ENCODE measurements at places on chromosomes 12 and 14.

DNA sequence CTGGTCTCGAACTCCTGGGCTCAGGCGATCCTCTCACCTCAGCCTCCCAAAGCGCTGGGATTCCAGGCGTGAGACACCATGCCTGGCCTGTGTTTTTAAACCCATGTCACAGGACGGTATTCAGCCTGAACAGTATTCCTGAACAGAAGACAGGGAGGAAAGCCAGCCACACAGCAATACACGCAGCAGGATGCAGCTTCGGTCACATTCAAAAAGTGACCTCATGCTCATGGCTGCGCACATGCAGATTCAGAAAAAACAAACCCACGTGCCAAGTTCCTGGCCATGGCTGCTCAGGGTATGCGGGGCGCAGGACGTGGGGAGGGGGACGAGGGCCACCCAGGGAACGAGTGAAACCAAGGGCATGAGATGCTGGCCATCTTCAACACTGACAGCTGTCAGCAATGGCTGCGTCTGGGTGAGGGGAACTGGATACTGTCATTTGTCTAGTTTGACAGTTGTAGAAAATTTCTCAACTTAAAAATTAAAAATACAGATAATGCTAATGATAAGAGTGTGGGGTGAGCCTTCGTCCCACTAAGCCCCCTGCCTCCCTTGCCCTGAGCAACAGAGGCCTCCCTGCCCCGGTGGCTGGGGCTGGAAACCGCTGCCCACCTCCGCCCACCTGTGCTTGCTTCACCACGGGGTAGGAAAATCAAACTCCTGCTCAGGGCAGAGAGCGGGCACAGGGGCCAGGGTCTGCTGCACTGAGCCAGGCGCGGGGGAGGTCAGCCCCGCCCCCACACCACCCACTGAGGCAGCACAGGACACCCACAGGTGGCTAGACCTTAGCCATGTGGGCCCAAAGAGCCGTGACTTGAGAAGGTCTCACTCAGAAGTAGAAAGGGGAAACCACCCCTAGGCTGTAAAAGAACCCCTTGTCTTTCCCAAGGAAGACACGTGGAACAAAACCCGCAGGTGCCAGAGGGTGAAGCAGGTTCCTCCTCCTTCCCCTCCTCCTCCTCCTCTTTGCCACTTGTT, 84.2 kb downstream of the SCARB1 start:
- DNase-seq: no peak

DNA sequence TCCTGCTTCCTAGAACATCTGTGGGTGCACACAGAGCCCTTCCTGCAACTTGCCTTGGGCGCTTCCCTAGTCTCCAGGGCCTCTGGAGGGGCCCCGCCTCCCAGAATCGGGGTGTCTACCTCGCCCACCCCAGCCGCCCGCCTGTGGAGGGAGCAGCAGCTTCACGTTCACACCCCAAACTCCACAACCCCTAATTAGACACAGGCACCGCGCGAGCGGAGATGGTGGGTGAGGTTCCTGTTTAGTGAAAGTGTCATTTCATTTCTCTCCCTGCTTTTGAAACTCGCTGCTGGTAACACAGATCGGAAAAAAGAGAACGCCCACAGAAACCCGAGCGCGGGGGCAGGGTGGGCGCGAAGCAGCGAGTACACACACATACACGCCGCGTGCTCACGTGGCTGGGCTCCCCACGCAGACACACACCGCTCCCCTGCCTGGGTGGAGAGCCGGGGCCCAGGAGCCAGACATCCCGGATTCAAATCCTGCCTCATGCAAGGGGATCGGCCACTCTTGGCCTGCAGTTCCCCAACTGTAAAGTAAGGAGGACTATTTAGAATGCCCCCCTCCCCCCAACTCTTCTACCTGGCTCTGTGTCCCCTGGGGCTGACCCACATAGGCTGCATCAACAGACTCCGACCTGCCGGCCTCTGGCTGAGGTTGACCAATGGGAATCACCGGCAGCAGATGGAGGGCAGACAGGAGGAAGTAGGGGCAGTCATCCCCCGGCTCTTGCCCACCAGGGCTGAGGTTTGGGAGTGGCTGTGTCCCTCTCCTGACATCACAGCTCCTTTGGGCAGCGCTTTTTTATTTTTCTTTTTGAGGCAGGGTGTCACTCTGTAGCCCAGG, 79.2 kb upstream of the NCOR2 start:
- no peak for DNase-seq

- DNase-seq: no peak
Observed at GRCh38 chr14:105748204-105748578, 221.8 kb downstream of the TMEM121 start.

GRCh38 chr12:7131502-7131866, 1.3 kb downstream of the CLSTN3 start:
- no peak for DNase-seq

DNA sequence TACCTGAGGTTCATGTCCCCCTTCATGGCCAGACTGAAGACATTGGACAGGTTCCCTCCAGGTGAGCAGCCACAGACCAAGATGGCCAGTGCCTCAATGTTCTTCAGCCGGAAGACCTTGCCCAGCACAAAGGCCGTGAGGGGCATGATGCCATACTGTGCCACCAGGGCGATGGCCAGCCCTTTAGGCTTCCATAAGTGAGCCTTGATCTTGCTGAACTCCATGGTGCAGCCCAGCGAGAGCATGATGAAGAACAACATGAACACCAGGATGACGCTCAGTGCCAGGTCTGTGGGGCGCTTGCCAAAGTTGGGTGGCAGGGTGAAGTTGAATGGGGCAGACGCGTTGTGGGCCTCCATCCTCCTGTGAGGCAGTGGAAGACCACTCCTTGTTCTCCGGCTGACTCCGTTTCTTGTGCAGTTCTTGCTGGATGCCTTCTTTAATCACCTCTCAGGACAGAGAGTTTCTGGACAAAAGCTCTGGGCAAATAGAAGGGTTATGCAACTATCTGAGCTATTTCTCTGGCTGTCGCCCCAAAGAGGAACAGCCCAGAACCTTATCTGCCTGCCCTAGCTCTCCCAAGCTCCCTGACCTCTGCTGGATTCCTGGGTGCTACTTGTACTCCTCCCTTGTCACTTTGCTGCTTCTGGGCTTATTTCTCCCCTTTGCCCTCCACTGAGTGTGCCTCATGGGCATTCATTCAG, at the start of gene SLC10A1:
Gene SLC10A1 (minus strand): TSS at position 445 of the 704 bp plus-strand sequence. CDS start 86 bp downstream, at position 359.
- DNase-seq: no peak

- DNase-seq: no peak
Observed at GRCh38 chr12:128755566-128755965, 68.2 kb downstream of the SLC15A4 start.

GRCh38 chr12:51643951-51644350, 52.9 kb downstream of the SCN8A start:
- DNase-seq: no peak

- DNase-seq: no peak
Observed at GRCh38 chr12:130702966-130703732, 12.9 kb downstream of the RIMBP2 start.

- DNase-seq: no peak
Observed at GRCh38 chr12:92292016-92292415, 146.4 kb upstream of the BTG1 start.

DNA sequence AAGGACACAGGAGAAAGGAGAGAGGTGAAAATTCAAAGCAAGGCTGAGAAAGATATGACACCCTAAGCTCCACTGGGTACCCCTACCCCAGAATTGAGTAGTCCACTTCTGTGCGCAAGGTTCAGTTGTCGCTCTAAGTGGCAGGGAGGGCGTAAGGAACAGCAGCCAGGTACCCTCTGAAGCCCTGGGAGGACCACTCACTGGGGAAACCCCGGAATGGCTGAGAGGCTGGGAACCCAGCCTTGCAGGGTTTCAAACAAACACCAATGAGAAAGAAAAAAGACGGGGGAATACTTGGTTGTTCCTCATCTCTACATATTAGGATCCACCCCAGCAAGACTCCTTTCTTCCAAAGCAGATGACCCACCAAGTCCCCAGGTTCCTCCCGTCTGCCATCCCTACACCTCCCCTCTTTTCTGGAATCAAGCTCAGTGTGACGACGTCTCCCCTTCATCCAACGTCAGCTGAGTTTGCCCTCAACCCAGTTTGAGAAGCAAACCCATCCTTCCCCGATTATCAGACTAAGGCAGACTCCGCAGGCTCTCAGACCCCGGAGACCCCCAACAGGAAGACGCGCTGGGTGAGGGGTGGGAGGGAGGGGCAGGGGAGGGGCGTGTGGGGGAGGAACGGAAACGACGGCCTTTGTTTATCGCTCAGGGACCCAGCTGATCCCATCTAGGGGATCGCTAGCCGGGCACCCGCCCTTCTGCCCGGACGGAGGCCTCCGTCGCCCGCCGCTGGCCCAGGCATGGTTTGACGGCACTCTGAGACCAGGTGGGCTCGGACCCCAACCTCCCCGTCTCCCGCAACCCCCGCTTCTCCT, 795 bp downstream of the LMBR1L start:
- DNase-seq: no peak

- no peak for DNase-seq
Observed at GRCh38 chr12:114284041-114284440, 121.9 kb downstream of the TBX5 start.

DNA sequence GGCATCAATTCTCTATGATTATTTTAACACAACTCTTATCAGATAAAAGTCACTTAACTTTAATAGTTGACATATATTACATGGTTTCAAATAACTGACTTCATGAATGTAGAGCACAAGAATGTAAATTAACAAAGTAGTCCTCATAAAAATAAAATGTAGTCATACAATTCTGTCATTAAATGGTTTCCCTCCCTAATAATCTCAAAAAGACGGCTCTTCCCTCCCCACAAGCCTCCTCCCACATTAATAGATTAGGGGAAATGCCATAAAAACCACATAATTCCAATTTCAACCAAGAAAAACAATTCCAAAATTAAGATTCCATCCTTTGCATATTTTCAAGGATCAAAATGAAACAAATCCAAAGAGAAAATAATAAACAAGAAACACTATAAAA, 36.7 kb downstream of the SPTLC2 start:
- no peak for DNase-seq

Data from stimulated activated CD8-positive, alpha-beta memory T cell treated with anti-CD3 and anti-CD28 coated beads, Interleukin-2, amount 100 ng/mL, for 1 hour (primary cell).